ENCODE measurements at places on chromosomes 2 and 18.
A peak's percentile ranks its signal among the peaks of the same experiment; 100 is the strongest.

DNA sequence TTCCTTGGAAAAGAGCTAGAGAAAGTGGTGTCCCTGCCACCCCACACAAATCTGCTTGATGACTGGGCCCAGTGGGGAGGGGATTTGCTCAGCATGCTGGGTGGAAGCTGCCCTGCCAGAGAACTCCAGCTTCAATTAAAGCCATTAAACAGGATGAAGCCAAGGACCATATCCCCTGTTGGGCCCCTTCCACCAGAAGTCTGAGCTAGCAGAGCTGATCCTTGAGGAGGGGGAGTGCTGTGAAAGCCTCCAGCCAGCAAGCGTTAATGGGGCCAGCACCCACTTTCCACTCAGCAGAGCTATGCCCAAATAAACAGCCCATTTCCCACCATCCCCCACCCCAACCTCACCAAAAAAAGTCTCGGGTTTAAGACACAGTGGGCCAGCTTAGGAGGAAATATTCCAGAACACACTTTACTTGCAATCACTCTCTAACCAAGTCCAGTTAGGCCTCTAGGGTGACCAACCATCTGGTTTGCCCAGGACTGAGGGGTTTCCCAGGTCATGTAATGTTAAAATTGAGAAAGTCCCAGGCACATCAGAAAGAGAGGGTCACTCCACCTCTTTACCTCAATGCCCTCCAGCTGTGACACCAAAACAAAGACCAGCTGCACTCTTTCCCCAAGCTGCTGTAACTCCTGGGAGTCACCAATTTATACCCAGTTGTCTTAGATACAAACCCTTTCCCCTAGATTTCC, 132.3 kb downstream of the FOXI3 start:
- no peak for DNase-seq

- DNase-seq: no peak
Measured at GRCh38 chr2:161070693-161071479, 89.3 kb upstream of the TANK start.

GRCh38 chr18:55625901-55626300, 37.9 kb upstream of the TCF4 start:
- DNase-seq: no peak

GRCh38 chr2:119544075-119544938, at the start of gene CFAP221:
Gene CFAP221 (plus strand): TSS chr2:119544449. CDS start chr2:119546132, 1,683 bp downstream.
- DNase-seq: peak; percentile 11

DNA sequence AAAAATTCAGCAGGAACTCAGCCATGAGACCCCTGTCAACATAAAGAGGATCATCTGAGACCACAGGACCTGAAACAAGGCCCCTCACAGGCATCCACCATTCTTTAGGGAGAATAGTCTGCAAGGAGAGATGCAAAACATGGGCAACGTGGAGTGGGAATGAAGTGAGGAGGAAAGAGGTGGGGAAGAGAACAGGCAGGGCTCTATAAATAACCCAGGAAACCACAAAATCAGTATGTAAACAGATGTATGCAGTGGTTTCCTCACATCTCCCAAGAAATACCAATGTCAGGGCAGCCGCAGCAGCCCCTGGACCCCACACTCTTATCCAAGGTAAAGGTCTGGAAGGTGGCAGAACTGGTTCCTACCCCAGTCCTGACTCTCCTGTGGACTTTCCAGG, 168.5 kb downstream of the EN1 start:
- no peak for DNase-seq

DNA sequence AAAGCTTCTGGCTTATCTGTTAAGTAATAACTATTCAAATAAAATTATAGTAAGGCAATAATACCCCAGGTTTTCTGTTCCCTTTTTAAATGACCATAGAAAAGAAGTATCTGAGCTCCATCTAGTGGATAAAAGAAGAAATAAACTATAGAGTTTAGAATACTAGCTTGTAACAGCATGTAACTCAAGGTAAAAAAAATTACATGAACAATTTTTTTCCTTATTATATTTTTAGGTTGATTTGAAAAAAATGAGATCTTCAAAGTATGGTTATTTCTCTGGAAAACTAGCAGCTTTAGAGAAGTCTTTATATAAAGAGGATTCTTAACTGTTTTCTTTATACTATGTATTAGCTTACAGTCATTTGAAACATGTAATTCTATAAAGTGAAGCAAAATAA, 58.1 kb downstream of the NCKAP1 start:
- DNase-seq: no peak

- no peak for DNase-seq
Measured at GRCh38 chr2:109630441-109631430, 16.6 kb downstream of the SOWAHC start.

DNA sequence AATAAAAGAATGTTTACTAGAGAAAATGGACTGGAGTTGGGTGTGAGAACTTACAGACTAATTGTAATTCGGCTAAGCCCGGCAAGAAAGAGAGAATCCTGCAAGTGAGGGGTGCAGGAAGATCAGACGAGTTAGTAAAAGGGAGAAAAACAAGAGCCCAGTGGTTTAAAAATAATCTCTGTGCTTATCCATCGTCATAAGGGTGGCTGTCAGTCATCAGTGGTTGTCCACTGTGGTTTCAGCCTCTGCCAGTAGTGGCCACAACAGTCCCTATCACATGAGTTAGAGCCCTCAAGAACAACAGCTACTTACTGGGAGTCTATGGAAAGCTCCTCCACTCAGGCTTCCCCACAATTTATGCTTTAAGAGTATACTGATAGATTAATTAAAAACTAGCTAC, 239.8 kb downstream of the SETBP1 start:
- DNase-seq: no peak

DNA sequence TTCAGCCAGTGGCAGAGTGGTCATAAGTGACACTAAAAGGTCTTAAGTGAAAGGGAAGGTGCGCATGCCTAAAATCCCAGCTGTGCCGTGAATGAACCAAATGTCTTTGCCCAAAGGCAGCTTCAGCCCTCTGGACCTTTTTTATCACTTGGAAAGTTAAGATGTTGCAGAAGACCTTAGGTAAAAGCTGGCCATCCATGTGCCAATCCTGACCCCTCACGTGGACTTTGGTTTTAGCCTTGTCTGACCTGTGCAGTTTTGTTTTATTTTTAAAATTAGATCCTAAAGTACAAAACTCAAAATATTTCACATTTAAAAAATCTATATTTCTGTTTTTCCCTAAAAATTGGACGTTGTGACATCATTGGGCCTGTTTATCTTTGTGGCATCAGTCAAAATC, 429.5 kb downstream of the STK39 start:
- DNase-seq: no peak

DNA sequence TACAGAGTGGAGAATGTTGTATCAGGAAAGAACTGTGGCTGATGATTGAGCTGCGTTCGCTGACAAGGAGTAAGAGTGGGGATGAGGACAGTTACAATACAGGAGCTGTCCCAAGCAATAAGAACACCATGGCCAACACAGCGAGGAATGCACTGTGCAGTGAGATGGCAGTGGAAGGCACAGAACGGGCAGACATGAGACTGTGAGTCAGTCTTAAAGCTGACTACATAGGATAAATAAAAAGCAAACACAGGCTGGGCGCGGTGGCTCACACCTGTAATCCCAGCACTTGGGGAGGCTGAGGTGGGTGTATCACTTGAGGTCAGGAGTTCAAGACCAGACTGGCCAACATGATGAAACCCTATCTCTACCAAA, 89.8 kb downstream of the CABYR start:
- DNase-seq: no peak

GRCh38 chr2:161596148-161596547, 28.1 kb upstream of the SLC4A10 start:
- DNase-seq: no peak

DNA sequence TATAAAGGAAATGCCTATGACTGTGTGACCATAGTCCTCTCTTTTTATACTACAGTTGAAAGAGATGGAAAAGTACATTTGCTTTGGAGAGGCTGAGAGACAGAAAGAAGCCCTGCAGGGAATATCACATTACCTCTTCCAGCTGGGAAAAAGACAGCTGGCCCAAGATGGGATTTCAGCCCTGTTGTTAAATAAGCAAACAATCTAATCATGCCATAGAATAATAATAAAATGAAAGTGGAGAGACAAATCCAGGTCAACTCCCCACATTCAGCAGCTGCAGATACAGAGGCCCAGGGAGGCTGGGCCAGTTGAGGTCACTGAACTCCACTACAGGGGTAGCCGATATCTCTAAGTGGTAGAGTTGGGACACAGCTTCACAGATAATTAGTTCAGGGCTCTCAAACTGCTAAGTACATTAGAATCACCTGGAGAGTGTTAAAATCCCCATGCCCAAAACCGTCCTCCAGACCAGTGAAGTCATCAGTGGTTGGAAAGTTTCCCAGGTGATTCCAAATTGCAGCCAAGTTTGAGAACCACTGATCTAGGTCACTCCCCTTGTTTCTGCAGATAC, 81.9 kb downstream of the MOGAT1 start:
- DNase-seq: no peak

- DNase-seq: no peak
Measured at GRCh38 chr2:235924675-235925063, 243.5 kb downstream of the GBX2 start.

GRCh38 chr2:187519419-187520120, 34.7 kb downstream of the TFPI start:
- DNase-seq: no peak

GRCh38 chr2:74328074-74328473, 15.1 kb downstream of the SLC4A5 start:
- DNase-seq: no peak

DNA sequence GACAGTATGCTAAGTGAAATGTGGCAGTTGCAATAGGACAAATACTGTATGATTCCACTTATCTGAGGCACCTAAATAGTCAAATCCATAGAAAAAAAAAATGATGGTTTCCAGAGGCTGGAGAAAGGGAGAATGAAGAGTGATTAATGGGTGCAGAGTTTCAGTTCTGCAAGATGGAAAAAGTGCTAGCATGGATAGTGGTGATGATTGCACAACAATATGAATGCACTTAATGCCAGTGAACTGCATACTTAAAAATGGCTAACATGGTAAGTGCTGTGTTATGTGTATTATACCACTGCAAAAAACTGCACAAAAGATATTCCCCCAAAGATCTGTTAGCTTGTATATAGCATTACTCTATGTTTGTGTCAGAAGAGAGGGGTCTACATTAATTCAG, 185.4 kb downstream of the INHBB start:
- DNase-seq: no peak

DNA sequence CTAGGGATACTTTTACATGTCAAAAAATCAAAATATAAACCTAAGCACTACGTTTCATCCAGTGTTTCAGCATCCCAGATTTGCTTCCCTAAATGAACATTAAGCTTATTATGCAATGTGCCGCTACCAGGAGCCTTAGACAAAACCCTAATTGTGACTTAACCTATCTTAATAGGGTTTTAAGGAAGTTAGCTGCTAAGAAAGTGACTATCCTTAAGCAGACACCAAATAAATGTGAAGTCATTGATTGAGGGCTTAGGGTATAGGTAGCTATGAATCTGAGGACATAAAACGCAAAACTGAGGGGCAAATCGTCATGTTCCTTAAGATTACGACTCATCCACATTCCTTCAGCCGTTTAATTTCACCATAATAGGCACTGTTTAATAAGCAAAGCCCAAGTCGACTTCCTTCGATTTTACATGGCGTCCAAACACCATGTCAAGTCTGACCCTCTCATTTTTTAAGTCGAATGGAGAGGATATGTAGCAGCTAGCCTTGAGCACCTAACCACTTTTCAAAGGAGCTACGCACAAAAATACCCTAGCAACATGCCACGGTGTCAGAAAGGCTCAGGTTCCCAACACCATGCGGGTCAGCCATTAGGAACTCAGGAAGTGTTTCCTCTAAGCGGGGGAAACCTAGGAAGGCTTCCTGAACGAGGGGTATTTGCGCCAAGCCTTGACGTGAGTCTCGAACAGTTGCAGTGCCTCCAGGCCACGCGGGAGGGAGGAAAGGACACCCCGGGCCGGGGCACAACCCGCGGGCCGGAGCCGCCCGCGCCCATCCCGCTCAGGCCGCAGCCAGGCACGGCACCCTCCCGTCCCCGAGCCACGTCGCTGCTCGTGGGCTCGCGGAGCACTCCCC, 1.0 kb downstream of the HDLBP start:
- no peak for DNase-seq

- DNase-seq: no peak
Measured at GRCh38 chr2:142767847-142768246, 109.6 kb upstream of the KYNU start.

- no peak for DNase-seq
Measured at GRCh38 chr18:38115201-38115600, 549.6 kb upstream of the CELF4 start.

DNA sequence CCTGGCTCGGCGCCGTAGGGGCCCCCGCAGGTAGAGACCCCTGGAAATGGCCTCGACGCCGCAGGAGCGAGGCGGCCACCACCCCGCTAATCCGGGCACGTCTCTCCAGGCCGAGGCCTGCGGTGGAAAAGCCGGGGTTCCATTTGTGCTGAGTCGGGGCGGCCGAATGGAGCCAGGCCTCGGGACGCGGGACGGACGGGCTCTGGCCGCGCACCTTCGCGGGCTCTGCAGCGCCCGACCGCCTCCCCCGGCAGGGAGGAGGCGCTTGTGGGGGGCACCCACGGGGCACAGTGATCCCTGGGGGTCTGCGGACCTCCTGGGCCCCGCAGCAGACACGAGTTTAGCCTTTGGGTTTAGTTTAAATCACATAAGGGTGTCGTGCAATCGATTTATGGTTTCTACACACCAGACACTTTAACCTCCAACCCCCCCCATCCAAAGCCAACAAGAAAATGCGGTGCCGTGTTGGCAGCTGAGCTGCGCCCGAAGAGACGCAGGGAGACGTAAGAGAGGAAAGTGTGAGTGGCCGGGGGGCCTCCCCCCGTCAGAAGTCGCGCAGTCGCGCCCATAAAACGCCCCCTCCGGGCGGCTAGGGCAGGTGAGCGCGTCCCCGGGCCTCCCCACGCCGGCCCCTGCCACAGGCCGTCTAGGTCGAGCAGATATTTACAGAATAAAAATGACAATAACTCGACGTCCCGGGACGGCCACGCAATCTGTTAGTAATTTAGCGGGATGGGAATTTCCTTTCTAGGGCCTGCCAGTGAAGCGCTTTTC, 1.0 kb upstream of the NFATC1 start:
- no peak for DNase-seq

- no peak for DNase-seq
Measured at GRCh38 chr2:144835634-144836350, 315.9 kb upstream of the ZEB2 start.

Data from stimulated activated CD8-positive, alpha-beta memory T cell treated with anti-CD3 and anti-CD28 coated beads, Interleukin-15, amount 100 ng/mL, for 24 hours (primary cell).